Suprapubic skin (tissue), 4 donors: ENCODE measurements at places on chromosomes 13 and 19. TPM values are rescaled to one million over a fixed set of nuclear protein-coding genes. Genes with fewer than 3 reads are reported as not detected.

DNA sequence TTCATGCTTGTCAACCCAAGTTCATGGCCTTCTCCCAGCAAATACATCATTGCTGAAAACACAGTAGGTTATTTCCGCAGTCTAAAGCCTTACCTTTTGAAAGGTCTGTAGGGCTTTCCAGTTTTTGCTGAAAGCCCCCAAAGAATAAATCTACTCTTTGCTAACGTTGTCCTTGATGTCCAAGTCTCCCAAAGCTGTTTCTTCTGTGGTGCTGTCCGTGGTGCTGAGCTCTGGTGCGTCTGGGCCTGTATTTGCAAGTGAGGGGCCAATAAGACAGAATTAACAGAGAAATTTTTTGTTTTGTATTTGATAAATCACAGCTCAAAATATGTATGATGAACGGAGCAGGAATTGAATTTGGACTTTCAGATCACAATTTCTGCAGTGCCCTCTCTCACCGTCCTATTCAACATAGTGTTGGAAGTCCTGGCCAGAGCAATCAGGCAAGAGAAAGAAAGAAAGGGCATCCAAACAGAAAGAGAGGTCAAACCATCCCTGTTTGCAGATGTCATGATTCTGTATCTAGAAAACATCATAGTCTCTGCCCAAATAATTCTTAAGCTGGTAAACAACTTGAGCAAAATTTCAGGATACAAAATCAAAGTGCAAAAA lies 9.8 kb upstream of the LGALS16 start:
- peaks cover 17% of the 10 kb centered on the region for H3K27me3 ChIP-seq
- H3K4me1 ChIP-seq = no peaks in the 10 kb centered on the region
- DNase-seq = no peak
- H3K27ac ChIP-seq = no peak overlapping the region

ZNF723 gene
- total RNA-seq = not detected

- peaks cover 33% of the 10 kb centered on the region for H3K36me3 ChIP-seq
- H3K27me3 ChIP-seq = no peaks in the 10 kb centered on the region
- DNase-seq = no peak
- no peak overlapping the region for H3K27ac ChIP-seq
- H3K4me3 ChIP-seq = no peak overlapping the region
- no peaks in the 10 kb centered on the region for H3K4me1 ChIP-seq
Observed at GRCh38 chr19:2796659-2797266, 11.5 kb downstream of the THOP1 start.

TINCR gene
- total RNA-seq = 255 TPM

DNA sequence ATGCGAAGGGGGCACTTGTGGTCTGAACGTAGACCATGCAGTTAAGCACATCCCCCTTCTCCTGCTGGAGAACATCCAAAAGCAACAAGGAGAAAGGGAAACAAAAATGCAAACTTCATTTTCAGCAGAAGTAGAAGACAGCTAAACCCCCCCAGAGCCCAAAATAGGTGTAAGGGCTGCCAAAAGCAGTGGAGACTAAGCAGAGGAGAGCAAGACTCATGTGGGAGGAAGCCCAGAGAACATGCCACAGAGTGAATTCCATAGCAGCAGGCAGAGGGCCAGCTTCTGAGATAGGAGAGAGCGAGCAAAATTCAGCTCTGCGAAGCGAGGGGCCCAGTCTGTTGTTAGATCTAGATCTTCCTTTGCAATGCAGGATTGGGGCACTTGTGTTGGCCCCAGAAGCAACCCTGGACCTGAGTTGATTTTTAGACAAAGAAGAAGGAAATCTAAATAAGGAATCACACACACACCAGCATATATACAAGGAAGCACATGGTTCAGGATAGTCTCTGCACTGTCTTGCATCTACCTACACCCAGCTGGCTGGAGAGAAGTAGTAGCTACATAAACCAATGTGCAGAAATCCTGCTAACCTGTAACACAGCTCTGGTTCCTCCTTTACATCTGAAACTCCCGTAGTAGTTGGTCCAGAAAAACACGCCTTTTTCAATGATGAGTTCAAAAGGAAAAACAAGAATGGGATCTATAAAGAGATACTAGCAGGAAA lies 199.6 kb downstream of the SPRY2 start:
- H3K27ac ChIP-seq = no peak overlapping the region
- no peaks in the 10 kb centered on the region for H3K36me3 ChIP-seq
- H3K4me3 ChIP-seq = no peak overlapping the region

SIGLEC7 gene
- not detected for total RNA-seq

GRCh38 chr13:100129605-100130004 lies 40.7 kb downstream of the PCCA start:
- H3K4me3 ChIP-seq = no peak overlapping the region
- no peaks in the 10 kb centered on the region for H3K36me3 ChIP-seq
- H3K27me3 ChIP-seq = no peaks in the 10 kb centered on the region
- DNase-seq = no peak
- no peak overlapping the region for H3K27ac ChIP-seq
- peaks cover 18% of the 10 kb centered on the region for H3K4me1 ChIP-seq

GRCh38 chr19:375395-376110 lies 31.0 kb upstream of the MIER2 start:
- DNase-seq = no peak
- H3K27me3 ChIP-seq = peaks cover 34% of the 10 kb centered on the region
- H3K36me3 ChIP-seq = no peaks in the 10 kb centered on the region
- H3K4me1 ChIP-seq = peaks cover 31% of the 10 kb centered on the region

DNA sequence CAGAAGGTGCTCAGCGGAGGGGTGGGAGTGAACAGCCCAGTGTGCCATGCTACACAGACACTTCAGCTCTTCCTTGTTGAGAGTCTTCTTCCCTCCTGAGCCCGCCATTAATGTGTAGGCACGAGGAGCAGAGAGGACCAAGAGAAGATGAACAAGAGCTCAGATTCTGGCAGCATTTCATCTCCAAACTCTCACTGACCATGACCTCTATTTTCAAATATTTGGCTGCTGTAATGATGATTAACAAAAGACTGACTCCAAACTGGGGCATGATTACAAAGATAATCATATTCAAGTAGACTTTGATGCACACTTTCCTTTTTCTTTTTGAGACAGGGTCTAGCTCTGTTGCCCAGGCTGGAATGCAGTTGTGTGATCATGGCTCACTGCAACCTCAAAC lies 236.5 kb downstream of the DCLK1 start:
- H3K4me3 ChIP-seq = no peak overlapping the region
- H3K27me3 ChIP-seq = no peaks in the 10 kb centered on the region

GRCh38 chr13:25978961-25979360 lies 72.9 kb downstream of the SHISA2 start:
- DNase-seq = no peak
- H3K36me3 ChIP-seq = no peaks in the 10 kb centered on the region
- no peak overlapping the region for H3K4me3 ChIP-seq

SUGP2 gene
- 58.7 TPM for total RNA-seq

- peak; percentile 98 for DNase-seq
- no peaks in the 10 kb centered on the region for H3K27me3 ChIP-seq
- no peaks in the 10 kb centered on the region for H3K36me3 ChIP-seq
- peak within 1 kb of the TSS; percentile 99 for H3K27ac ChIP-seq
- H3K4me1 ChIP-seq = peaks cover 33% of the 10 kb centered on the region
Observed at GRCh38 chr19:23395041-23395721, at the start of gene ZNF91. Gene ZNF91 (minus strand): TSS chr19:23395471. CDS start chr19:23395354, 117 bp downstream.

DNA sequence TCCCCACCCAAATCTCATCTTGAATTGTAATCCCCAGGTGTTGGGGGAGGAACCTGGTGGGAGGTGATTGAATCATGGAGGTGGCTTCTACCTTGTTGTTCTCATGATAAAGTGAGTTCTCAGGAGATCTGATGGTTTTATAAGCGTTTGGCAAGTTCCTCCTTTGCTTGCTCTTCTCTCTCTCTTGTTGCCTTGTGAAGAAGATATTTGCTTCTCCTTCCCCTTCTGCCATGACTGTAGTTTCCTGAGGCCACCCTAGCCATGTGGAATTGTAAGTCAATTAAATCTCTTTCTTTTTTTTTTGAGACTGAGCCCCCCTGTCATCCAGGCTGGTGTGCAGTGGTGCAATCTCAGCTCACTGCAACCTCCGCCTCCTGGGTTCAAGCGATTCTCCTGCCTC lies 34.4 kb downstream of the VSTM1 start:
- H3K27ac ChIP-seq = no peak overlapping the region
- DNase-seq = no peak

DNA sequence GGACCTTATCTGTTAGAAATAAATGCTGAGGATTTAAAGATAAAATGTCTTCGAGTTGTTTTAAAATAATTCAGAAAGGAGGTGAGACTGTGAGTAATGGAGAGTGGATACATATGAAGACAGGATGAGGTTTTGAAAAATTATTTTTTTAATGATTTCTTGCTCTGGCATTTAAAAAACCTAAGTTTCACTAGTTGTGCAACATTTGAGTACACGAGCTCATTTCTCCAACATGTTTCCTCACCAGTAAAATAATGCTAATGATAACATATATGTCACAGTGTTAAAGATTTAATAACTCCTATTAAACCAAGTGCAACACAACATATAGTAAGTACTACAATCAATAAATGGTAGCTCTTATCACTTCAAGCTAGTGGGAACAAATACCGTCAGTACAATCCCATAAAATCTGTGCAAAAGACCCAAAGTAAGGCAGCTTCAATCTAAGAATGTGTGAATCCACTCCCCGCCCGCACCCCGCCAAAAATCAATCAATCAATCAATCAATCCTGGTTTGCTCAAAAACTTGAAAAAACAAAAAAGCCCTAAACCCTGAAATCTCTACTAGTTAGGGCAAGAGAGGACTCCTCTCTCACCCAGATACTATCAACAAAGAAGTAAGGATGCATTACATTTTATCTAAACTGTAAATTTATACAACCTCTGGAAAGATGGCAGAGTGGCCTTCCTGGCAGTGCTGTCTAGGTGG lies 1.3 kb downstream of the ALG5 start:
- no peak for DNase-seq
- peaks cover 29% of the 10 kb centered on the region for H3K36me3 ChIP-seq
- H3K27me3 ChIP-seq = no peaks in the 10 kb centered on the region
- H3K4me3 ChIP-seq = peak overlapping the region; percentile 68
- H3K4me1 ChIP-seq = peaks cover 20% of the 10 kb centered on the region

WASF3 gene
- 6.2 TPM for total RNA-seq

DNA sequence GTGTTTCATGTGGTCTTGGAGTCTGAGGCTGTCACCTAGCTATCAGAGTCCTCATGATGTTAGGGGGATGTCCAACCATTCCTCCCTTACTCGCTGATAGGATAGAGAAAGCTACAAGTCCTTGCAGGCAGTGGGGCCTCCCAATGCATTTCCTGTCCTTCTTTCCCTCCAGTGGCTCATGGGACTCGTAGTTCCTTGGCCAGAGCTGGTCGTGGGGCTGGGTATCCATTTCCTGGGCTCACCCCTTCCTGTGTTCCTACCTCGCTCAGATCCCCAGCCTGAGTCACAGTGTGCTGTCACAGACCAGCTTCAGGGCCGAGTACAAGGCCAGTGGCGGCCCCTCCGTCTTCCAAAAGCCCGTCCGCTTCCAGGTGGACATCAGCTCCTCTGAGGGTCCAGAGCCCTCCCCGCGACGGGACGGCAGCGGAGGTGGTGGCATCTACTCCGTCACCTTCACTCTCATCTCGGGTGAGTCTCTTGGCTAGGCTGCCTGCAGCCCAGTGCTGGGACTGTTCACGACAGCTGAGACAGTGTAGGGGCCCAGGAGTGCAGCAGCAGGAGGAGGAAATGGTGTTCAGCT lies 19.1 kb downstream of the TMEM150B start:
- H3K4me3 ChIP-seq = no peak overlapping the region
- no peak overlapping the region for H3K27ac ChIP-seq
- DNase-seq = no peak
- H3K36me3 ChIP-seq = no peaks in the 10 kb centered on the region
